H7 (cell line): ENCODE measurements at places on chromosomes 1 and 21. TPM values are rescaled to one million over a fixed set of nuclear protein-coding genes. Genes with fewer than 3 reads are reported as not detected.
A peak's percentile ranks its signal among the peaks of the same experiment; 100 is the strongest.

DNA sequence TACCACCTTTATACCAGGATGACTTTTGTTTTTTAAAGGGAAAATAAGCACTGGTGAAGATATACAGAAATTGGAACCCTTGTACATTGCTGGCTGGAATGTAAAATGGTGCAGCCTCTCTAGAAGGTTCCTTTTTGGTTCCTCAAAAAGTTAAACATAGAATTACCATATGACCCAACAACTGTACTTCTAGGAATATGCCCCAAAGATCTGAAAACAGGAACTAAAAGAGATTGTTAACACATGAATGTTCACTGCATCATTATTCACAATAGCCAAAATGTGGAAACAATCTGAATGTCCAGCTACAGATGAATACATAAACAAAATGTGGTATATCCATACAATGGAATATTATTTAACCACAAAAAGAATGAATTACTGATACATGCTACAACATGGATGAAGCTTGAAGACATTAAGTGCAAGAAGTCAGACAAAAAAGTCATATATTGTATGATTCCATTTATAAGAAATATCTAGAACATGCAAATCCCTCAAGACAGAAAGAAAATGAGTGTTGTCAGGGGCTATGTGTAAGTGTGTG is 84.9 kb upstream of the DMRTA2 start:
- no peak for DNase-seq

GRCh38 chr1:172325531-172325930 is 95.0 kb upstream of the C1orf105 start:
- no peak for DNase-seq

- DNase-seq = no peak
These were observed 126.1 kb downstream of the HMCN1 start for GRCh38 chr1:185860311-185860710.

DNA sequence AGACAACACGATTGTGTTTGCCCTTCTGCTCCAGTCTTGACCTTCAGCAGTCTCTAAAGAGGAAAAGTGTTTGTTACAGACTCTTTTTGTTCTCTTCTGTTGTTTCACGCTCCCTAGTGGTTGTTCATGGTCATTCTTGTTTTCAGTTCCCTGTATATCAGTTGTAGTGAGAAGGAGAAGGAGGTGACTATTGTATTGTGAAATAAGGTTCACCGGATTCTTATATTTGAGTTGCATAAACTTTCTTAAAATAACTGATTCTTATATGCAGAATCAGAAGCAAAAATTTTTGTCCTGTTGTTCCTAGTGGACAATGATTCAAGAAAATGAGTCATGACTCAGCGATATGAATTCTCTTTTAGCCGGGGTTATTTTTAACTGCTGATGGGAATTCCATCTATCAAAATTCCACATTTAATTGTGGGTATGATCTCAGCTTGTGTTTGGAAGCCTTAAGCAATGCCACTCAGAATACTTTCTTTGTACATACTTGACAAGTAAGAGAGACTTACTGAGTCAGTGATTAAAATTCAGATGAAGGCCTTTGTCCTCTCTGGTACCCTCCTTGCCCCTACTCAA is 152.2 kb downstream of the CLEC20A start:
- DNase-seq = peak; percentile 42

GRCh38 chr1:183632114-183632513 is 3.5 kb downstream of the ARPC5 start:
- DNase-seq = no peak

GRCh38 chr21:36841866-36842265 is 124.6 kb downstream of the HLCS start:
- DNase-seq = no peak

DNA sequence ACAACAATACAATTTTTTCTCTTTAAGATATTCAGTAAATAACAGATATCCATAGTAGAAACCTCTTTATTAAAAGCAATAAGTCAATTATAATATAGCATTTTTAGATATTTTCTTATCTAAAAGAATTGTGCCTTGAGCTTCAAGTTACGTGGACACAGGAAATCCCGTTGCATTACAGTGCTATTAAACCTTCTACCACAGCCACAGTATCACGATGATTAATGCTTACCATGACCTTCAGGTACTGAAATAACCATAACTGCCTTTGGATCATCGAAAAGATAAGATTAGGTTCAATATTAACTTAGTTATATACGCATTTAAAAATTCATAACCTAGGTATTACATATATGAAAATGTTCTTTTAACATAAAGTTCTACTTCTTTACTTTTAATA is 17.9 kb downstream of the B3GALNT2 start:
- DNase-seq = no peak

- no peak for DNase-seq
These were observed 31.7 kb downstream of the RCSD1 start for GRCh38 chr1:167661527-167662426.

DNA sequence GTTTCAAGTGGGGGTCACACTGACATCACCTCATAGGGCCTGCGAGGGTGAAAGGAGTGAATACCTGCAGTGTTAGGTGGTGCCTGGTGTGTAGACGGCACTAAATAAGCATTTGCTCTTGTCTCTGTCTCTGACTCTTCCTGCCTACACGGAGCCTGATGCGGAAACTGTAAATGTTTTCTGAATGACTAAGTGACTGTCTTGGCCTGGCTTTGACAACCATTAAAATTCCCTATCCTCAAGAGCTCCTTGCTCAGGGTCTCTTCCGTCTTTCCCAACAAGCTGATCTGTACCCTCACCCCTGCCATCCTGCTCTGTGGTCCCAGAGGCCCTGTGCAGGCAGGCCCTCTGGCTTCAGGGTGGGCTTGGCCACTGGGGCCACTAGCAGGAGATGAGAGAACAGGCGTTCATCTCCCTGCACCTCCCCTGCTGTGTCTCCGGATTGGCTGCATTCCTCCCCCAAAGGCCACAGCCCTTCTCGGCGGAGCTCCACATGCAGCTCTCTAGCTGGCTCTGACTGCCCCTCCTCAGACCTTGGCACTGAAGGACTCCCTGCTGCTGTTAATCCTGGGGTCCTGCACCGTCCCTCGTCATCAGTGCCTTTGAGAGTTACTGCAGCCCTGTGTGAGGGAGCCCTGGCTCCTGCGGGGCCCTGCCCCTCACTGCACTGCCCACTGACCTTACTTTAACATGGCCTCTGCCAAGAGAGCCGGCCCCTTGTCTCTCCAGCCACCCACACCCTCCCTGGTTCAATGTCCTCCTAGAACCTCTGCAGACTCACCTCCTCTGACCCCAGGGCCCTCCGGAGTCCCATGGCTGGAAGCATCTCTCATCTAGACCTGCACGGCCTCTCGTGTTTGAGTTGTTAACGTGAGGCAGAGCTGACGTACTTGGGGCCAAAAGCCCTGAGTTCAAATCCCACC is 211.1 kb downstream of the MATN1 start:
- DNase-seq = peak; percentile 72

- no peak for DNase-seq
These were observed 12.1 kb downstream of the TTC34 start for GRCh38 chr1:2789164-2789985.

DNA sequence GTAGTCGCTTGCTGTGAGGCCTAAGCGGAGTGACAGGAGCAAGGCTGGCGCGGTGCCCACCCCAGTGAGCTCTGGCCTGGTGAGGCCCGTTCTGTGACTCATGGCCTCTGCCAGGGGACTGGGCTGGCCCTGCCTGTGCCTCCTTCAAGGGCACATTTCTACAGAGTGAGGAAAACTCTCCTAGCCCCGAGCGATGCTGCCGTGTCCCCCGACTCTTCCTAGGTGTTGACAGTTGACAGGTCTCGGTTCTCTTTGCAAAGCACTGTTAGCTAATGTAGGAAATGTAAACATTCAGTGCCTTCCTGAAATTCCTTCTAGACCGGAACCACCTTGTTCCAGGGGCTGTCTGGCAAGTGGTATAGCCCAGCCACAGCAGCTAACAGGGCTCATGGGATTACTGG is 43.9 kb downstream of the ABCG1 start:
- peak; percentile 47 for DNase-seq

DNA sequence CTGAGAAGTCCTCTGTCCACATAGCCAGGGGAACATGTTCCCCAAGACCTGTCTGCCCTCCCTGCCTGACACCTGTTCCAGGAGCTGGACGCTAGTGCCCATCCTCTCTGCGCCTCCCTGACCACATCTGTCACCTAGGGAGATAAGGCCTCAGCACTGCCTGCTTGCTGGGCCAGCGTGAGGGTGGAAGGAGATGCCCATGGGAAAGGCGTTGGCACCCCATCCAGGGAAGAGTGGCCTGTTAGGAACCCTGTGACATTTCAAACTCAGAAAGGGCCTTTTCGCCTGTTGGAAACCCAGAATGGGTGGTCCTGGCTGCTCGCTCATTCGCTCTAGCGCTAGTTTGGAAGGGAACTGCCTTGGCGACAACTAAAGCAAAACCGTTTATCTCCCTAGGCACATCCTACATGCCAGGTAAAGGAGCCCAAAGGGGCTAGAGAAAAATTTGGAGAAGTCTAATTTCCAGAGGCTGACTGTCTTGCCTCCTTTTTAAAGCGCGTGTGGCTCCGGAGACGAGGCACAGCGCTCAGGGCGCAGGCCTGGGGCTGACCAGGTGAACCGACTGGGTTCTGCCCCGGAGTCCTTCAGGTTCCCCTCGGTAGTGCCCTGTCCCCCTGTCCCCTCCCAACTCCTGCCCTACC is 410 bp downstream of the ACTA1 start:
- DNase-seq = peak; percentile 82

DNA sequence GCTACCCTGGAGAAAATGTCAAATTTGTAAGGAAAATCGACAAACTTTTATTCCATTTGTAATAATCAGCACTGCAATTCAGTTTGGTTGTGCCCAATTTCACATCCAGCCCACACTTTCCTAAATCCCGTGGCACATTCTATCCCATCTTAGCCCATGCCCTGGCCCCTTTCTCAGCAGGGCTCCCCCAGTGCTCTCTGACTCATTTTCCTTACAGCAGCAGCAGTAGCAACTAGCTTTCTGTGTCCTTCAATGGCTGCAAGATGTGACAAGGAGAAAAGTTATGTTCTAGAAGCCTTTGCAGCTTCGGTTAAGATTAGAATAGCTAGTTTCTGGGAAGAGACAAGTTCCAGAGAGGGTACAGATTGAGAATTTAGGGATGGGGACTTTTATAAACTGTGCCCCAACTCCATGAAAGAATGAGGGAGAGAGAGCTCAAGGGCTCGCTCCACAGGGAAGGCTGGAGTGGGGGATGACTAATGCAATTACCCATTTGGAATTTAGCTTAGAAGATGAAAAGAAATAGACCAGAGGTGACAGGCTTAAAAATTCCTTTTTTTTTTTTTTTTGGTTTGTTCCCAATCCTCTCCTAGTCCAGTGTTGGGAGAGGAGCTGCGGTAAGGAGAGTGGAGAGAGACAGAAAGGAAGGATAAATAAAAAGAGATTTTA is 47.0 kb upstream of the POU2F1 start:
- DNase-seq = no peak

DNA sequence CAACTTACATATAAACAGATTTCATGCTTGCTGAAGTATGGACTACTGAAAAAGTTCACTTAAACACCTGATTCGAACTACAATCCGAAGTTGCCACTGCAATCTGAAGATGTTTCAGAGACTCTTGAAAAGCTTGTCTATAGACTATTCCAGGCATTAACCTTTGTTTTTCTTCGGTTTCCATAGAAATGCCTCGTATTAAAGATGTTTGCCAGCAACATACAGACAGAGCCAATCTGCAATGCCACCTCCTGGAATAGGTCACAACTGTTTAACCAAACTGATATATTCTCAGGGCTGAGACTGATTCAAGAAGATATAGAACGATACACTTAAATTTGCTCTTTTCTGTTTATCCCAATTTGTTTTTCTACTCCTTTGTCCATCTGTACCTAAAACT is 28.9 kb upstream of the DMRTB1 start:
- no peak for DNase-seq

DNA sequence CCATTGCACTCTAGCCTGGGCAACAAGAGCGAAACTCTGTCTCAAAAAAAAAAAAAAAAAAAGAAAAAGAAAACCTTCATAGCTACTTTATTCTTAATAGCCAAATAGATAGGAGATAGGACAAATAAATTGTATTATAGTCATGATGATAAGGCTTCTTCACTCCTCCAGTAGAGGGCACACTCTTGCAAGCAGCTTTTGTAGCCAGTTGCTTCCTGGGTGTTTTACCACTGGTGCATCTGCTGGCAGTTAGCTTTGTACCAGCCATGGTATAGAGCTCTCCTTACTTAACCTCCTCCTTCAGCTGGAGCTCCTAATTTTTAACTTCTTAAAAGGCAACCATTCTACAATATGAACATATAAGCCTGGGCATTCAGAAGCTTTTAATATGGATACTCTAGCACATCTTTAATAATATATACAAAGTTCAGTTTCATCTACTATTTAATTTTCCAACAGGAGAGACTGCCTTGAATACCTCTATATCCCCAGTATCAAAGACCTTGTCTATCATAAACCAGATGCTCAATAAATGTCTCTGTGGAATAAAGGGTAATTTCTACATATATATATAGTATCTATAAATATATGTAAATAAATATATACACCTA is 35.8 kb downstream of the EVI5 start:
- DNase-seq = peak; percentile 62

- DNase-seq = peak; percentile 56
These were observed 7.5 kb upstream of the TTC22 start for GRCh38 chr1:54808443-54809207.

- DNase-seq = no peak
These were observed 57.5 kb upstream of the IFFO2 start for GRCh38 chr1:19013826-19014548.

DNA sequence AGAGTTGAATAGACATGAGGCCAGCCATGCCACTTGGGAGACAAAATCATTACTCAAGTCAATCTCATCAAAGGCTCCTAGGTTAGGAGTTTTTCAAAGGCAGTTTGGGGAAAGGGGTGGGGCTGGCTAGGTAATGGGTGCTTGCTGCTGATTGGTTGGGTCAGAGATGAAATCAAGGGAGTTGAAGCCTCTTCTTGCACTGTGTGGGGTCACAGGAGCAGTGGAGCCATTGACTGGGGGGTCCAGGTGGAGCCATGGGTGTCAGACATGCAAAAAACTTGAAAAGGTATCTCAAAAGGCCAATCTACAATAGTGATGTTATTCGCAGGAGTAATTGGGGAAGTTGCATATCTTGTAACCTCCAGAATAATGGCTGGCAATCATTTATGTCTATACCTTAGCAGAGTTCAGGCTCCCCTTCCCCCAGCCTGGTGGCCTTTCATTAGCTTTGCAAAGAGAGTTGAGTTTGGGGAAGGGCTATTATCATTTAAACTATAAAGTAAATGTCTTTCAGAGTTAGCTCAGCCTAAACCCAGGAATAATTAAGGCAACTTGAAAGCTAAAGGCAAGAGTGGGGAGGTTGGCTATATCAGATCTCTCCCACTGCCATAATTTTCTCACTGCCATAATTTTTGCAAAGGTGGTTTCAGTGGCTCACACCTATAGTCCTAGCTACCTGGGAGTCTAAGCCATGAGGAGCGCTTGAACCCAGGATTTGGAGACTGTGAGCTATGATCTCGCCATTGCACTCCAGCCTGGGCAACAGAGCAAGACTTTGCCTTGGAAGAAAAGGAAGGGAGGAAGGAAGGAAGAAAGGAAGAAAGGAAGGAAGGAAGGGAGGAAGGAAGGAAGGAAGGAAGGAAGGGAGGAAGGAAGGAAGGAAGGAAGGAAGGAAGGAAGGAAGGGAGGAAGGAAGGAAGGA is 7.8 kb upstream of the PINK1 start:
- DNase-seq = no peak

PADI3 gene
- 1.2 and 4.1 TPM in 2 replicates for total RNA-seq

CTTNBP2NL gene
- total RNA-seq = 9.7 and 15.3 TPM in 2 replicates

LRRC7 gene
- total RNA-seq = 0.11 and 0.24 TPM in 2 replicates

CELA3B gene
- not detected in 2 replicates for total RNA-seq

AADACL4 gene
- total RNA-seq = not detected in 2 replicates

FAM43B gene
- total RNA-seq = 4.1 and 6.1 TPM in 2 replicates

CA6 gene
- not detected in 2 replicates for total RNA-seq

RGS21 gene
- not detected in 2 replicates for total RNA-seq
